ENCODE measurements at places on chromosomes 6 and 20.

GRCh38 chr6:28474441-28475219, 31.3 kb upstream of the ZSCAN23 start:
- peak; percentile 87 for DNase-seq

GRCh38 chr6:82862543-82862942, 203.1 kb downstream of the UBE3D start:
- DNase-seq: no peak

DNA sequence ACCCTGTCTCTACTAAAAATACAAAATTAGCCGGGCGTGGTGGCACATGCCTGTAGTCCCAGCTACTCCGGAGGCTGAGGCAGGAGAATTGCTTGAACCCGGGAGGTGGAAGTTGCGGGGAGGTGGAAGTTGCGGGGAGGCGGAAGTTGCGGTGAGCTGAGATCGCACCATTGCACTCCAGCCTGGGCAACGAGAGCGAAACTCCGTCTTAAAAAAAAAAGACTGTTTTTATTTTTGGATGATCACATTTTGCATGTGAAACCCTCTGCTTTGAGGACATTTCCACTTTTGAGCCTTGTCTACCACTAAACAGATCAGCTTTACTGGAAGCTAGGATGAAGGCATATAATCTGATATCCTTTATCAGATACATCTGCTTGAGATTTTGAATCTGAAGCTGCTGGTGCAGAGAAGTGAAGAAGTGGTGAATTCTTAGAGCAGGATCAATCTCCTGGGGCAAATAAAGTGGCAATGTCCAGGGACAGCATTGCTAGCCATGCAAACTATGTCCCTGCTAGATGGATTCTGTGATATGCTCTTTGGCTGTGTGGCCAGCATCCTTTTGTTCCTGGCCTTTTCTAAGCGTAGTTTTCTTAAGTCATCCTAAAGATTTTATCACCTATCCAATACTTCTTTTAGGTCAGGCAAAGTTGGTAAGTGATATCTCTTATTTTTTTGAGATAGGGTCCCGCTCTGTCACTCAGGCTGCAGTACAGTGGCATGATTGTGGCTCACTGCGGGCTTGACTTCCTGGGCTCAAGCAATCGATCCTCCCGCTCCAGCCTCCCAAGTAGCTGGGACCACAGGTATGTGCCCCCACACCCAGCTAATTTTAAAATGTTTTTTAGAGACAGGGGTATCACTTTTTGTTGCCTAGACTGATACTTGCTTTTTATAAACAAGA, 23.3 kb downstream of the RBL1 start:
- no peak for DNase-seq

- DNase-seq: no peak
Measured at GRCh38 chr6:112007254-112007653, 46.6 kb upstream of the CCN6 start.

- DNase-seq: peak; percentile 93
Measured at GRCh38 chr6:36546920-36547645, at the start of gene STK38. Gene STK38 (minus strand): TSS chr6:36547479. CDS start chr6:36540202, 7,277 bp downstream.

DNA sequence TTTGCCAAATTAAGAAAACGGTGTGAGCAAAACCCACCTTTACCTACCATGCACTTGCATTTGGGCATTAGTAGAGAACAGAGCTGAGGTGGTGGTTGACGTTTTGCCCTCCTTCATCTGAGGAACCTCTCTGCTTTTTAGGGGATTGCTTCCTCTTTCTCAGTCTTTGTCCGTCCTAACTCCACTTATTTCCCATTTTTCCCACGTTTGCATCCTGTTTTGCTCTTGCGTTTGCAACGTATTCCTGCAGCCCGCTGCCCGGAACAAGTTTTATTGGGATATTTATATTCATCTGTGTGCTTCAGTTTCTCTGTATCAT, 374 bp upstream of the SERINC1 start:
- DNase-seq: no peak

- DNase-seq: no peak
Measured at GRCh38 chr6:109318328-109318876, 63.9 kb downstream of the CD164 start.

- DNase-seq: no peak
Measured at GRCh38 chr20:11791835-11792567, 125.7 kb upstream of the BTBD3 start.

DNA sequence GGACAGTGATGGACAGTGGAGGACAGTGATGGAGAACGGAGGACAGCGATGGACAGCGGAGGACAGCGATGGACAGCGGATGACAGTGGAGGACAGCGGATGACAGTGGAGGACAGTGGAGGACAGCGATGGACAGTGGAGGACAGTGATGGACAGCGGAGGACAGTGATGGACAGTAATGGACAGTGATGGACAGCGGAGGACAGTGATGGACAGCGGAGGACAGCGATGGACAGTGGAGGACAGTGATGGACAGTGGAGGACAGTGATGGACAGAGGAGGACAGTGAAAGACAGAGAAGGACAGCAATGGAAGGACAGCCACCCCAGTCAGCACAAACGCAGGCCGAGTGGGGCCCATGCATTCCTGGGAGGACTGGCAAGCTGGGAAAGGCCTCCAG, 3.4 kb upstream of the NKAIN4 start:
- no peak for DNase-seq

DNA sequence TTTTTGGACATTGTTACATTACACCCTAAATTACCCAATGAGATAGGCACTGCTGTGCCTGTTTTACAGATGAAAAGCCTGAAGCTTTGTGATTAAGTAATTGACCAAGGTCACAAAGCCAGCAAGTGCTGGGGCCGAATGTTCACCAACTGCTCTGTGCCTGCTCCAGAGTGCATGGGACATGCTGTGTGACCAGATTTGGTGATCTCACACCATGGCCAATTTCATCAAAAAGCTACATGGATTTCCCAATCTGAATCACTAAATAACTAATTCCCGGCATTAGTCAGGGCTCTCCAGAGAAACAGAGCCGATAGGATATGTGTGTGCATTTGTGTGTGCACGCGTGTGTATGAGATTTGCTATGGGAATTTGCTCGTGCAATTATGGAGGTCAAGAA, 228.3 kb upstream of the ECI2 start:
- DNase-seq: no peak

DNA sequence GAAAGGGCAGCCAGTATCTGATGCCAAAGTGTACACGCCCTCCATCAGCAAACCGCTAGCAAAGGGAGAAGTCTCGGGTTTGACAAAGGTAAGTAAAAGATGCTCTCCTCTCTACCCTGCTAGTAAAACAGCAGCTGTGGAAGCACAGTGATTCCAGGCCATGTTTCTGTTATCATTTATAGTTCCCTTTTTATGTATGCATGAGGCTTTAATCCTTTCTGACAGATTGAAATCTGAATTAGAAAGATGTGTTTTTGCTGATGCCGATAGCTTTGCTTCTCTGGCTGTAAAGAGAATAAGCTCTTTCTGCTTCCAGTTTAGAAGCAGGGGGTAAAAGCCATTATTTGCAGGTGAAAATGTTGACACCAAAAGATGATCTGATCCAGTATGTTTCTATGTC, 392.4 kb upstream of the SOX4 start:
- DNase-seq: no peak

- DNase-seq: no peak
Measured at GRCh38 chr6:15698471-15698870, 35.6 kb upstream of the DTNBP1 start.

- DNase-seq: no peak
Measured at GRCh38 chr6:88517737-88518136, 351.6 kb upstream of the CNR1 start.

DNA sequence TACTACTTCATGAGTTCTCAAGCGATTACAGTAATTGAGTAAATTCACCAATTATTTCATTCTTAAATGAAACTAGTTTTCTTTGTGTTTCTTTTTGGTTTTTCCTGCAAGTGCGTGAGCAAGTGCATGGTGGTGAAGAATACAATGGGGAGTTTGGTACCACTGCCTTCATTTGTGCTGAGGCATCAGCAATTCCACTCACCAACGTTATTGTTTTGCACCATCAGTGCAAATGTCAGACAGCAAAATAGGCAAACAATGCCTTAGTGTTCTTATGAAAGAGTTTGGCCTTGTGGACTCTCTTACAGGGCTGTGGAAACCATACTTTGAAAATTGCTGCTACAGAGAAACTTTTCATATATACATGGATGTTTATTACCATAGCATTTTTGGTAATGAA, 8.2 kb downstream of the CDH26 start:
- no peak for DNase-seq

DNA sequence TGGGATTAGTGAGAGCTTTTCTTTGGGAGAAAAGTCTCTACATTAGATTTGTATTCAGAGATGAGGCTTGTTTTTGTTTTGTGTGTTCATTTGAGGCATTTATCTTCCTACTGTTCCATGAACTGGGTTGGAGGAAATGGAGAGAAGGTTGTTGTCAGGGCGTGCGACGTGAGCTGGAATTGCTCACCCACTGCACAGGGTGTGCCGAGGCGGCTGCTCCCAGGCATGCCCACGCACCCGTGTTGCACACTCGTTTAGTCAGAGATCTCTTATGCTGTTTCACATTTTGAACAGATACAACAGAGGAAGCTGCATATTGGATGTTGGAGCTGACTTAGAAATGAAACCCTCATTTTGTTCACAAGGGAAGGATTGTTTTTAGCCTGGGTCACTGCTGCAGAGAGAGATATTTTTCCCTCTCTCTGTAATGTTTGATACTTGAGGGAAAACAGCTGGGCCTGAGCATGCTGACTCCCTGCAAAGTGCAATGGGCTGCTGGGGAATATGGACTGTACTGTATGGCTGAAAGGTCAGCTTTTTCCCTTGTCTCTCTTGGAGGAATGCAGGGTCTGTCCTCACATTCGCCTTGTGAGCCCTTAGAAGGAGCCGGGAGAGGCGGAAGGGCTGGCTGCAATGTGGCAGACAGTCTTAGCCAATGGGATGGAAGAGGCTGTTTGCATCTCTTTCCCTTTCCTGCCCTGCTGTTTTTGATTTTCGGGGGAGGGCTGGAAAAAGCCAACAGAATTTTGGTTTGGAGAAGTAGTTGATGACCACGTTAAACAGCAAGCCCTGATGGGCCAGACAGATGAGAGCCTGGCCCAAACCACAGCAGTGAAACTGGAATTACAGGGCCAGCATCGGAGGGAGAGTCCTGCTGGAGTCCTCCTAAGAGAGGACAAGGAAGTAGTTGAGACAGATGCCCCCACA, 170.8 kb downstream of the SASH1 start:
- DNase-seq: no peak

DNA sequence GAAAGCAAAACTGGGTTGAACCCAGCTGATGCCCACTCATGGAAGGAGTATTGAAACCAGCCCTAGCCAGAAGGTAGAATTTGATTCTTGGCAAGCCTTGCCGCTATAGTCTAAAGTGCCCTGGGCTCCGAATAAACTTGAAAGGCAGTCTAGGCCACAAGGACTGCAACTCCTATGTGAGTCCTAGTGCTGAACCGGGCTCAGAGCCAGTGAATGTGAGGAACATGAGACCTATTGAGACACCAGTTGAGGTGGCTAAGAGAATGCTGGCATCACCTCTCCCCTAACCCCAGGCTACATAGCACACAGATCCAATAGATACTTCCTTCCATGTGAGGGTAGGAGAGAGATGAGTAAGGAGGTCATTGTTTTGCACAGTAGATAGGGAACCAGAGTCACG, 3.5 kb upstream of the DEFB110 start:
- no peak for DNase-seq

GRCh38 chr20:20897145-20897544, 184.7 kb upstream of the RALGAPA2 start:
- DNase-seq: no peak

DNA sequence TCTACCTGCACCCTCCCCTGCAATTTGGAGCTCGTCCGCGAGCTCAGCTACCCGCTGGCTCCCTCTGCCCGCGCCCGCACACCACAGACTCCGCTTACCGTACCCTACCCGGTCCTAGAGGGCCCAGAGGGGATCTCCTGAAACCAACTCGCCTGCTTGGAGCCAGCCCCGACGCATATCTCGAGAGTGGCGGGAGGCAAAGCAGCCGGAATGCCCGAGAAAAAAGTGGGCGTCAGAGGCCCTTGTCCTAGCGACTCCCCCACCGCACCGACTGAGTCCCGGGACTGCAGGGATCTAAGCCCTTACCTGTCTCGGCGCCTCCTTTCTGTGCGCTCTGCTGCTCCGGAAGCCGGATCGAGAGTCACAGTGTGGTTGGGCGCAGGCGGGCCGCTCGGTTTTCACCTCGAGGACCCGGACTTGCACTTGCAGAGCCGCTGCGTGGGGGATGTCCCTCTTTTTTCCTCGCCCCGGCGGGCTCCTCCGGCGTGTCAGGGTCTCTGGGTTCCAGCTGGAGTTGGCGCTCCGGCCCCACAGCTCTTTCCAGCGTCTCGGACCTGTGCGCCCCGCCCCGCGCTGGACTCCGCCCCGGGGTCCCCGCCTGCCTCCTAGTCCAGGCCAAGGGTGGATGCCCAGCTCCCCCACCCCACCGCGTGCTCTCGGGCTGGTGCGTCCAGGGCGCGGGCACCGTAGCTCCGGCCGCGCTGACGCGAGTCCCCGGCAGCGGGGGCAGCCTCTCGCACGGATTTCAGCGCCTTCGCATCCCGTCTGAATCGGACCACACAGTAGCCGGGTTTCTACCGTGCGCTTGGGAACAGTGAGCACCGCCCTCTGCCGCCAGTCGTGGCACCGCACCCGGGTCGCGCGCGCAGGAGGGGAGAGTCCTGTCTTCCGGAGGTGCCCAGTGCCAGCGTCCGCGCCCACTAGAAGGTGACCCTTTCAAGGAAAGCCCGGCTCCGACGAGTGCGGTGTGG, at the start of gene PROKR2:
PROKR2 (minus strand) TSS at position 767 of the 971 bp plus-strand sequence. CDS start 2,585 bp downstream, outside the sequence.
- DNase-seq: no peak

- DNase-seq: no peak
Measured at GRCh38 chr20:47241345-47241781, 115.1 kb downstream of the ZMYND8 start.

- no peak for DNase-seq
Measured at GRCh38 chr6:149756261-149756636, 6.7 kb downstream of the PCMT1 start.

DNA sequence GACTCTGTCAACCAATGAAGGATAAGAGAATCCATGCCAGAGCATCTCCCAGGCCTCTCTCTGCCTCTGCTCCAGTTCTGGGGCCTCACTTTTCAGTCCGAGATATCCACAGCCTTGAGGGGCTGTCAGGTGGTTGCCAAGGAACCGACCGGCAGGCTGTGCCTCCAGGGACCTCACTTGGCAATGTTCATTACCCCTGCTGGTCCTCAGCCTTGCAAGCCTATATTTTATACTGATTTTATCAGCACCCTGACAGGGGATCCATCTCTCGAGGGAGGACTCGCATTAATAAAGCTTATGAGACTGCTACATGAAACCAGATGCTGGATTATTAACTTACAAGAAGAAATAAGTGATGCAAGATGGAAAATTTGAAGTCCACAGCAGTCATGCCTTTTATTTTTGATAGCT, 39.9 kb downstream of the TMC2 start:
- no peak for DNase-seq

- DNase-seq: no peak
Measured at GRCh38 chr20:62357187-62357667, 9.9 kb downstream of the LAMA5 start.

DNA sequence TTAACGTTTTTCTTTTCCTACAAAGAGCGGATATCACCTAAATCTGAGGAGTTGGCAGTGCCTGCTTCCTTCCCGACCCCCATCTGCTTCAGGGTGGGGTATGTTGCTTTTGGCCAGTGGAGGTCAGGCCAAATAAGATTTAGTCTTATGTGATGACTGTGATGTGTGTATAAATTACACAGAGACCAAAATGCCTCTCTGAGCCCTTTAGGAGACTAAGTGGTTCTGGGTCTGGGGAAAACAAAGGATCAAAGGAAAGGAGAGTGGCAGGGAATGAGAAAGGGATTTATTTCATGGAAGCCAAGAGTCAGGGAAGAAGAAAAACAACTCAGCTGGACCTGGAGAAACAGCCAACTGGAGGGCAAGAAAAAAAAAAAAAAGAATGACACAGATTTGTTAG, 39.1 kb upstream of the TBC1D7 start:
- DNase-seq: no peak
